ENCODE measurements at places on chromosomes 5 and 9.

DNA sequence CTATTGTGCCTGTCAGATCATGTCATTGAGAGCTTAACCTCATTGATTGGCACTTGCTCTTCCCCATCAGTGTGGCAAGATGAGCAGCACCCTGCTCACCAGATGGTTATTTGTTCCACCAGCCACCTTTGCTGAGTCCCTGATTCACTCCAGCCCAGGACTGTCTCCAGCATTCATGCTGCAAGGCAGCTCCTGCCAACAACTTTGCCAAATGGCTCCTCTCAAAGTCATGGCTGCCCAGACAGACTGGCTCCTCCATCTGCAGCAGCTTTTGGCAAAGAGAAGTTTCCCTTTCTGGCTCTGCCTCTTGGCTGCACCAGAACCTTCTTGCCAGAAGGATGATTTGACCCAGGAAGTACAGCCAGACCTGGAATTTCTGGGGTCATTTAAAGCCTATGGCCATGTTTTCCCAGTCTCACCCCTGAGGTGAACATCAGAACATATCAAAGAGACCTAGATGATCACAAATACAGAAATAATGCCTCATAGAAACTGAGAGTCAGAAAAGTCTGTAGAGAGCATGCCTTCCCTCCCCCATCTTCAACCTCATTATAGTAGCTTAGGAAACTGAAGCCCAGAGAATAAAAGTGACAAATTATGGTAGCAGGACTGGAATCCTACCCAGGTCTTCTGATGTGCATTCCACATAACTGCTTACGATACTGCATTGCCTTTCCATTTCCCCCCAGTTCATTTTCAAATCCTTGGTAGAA, 10.4 kb downstream of the PPP2R2B start:
- no peak for DNase-seq

- no peak for DNase-seq
These were observed 280.1 kb downstream of the KIF4B start for GRCh38 chr5:155293605-155294178.

- no peak for DNase-seq
These were observed 57.8 kb upstream of the CHD1 start for GRCh38 chr5:98986587-98986986.

- DNase-seq = no peak
These were observed 109.6 kb downstream of the FGF1 start for GRCh38 chr5:142576303-142576702.

DNA sequence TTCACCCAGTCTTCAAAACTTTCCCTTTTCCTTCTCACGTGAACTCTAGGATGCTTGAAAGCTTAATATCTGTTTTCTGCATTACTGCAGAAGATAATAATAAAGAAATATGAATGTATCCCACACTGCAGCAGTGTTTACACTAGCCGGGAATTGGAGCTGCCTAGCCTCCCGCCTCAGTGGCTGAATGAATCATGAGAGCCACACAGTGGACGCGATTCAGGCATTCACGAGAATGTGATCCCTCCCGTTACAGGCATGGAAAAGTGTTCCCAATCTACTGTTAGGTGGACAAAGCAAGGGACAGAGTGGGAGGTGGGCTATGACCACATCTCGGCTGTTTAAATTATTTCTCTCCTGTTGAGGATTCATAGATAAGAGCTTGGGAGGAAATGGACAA, 69.4 kb upstream of the CTSL start:
- no peak for DNase-seq

DNA sequence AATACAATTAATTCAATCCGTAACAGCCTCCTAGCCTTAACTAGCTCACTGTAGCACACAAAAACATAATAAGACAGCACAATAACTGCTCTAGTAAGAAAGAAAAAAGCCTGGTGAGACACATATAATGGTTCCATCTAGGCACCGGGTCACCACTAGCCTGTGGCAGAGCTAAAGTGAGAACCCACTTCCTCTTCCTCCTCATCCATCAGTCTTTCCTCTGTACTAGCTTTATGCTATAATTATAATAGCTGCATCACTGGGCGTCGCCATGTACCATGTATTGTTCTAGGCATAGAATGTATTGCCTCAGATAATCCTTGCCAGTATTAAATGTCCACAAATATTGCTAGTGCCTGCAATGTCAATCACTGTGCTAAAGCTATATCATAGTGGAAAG, 23.1 kb downstream of the ADRB2 start:
- no peak for DNase-seq

DNA sequence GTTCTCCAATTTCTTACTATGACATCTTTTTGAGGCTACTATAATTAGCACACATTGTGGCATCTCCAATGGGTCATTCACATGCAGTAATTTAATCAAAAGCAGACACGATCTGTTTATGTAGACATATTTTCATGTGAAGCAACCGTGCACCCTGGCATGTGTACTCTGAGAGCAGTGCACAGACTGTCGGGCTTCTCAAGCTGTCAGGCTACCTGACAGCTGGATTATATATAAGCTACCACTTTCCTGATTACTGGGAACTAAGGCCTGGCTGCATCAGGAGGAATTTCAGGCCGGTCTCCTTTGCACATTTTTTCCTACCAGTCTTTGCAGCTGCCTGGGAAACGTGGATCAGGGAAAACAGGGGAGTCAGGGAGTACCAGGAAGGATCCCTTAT, 197.5 kb downstream of the MAPKAP1 start:
- no peak for DNase-seq

- no peak for DNase-seq
These were observed 45.5 kb downstream of the RFX3 start for GRCh38 chr9:3480353-3480655.

DNA sequence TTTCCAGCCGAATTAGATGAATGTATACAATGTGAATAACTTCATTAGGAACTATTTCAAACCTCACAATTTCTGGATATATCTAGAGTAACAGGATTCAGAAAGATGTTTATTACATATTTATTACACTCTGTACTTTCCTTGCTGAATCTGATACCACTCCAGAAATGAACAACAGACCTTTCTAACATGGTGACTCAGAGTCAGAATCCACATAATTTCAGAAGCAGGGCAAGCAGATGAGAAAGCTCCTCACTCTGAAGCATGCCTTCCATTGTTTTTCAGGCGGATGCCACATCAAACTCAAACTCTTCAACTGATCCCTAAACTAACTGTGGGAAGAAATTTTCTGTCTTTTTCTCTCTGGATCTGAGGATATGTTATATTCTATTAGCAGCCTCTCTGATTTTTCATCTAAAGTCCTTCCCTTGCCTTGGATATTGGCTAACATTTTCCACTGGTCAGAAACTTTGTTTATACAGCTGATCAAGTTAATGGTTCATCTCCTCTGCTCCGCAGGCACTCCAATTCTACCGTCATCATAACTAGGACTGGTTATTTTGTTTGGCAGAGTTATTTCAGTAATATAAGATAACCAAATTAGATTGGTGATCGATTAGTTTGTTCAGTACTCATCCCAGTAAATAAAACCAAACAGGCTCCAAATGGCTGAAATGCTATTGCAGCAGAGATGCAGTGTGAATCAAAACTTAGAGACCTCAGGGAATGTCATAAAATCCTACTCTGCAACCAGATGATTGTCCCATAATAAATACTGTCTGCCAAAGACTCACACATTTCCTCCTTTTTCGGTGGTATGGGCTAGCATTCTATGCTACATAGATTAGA, 556.0 kb downstream of the EBF1 start:
- no peak for DNase-seq

DNA sequence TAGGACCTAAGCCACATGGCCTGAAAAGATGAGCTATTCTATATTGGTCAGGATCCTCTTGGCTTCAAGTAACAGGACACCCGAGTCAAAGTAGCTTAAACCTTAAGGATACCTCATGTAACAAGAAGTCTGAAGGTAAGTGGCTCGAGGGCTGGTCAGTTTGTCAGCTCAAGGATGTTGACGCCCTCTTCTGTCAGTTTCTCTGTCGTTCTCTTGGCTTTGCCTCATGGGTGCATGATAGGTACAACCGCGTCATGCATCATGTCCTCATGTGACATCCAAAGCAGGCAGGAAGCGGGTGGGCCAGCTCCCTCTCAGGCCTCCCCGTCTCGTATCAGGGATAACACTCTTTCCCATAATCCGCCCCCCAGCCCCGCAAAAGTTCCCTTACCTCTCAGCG, 22.1 kb upstream of the TCERG1 start:
- DNase-seq = no peak

GRCh38 chr5:14242871-14243383, 99.8 kb downstream of the TRIO start:
- DNase-seq = no peak

- no peak for DNase-seq
These were observed 126.3 kb downstream of the UNC13B start for GRCh38 chr9:35287987-35288632.

- DNase-seq = no peak
These were observed 398.9 kb downstream of the PLK2 start for GRCh38 chr5:58060996-58061395.

- DNase-seq = no peak
These were observed 186.8 kb upstream of the PRLR start for GRCh38 chr5:35417040-35417439.

GRCh38 chr9:113879911-113880310, 3.8 kb downstream of the ZNF618 start:
- no peak for DNase-seq

- no peak for DNase-seq
These were observed 13.0 kb downstream of the STOM start for GRCh38 chr9:121357011-121357410.

DNA sequence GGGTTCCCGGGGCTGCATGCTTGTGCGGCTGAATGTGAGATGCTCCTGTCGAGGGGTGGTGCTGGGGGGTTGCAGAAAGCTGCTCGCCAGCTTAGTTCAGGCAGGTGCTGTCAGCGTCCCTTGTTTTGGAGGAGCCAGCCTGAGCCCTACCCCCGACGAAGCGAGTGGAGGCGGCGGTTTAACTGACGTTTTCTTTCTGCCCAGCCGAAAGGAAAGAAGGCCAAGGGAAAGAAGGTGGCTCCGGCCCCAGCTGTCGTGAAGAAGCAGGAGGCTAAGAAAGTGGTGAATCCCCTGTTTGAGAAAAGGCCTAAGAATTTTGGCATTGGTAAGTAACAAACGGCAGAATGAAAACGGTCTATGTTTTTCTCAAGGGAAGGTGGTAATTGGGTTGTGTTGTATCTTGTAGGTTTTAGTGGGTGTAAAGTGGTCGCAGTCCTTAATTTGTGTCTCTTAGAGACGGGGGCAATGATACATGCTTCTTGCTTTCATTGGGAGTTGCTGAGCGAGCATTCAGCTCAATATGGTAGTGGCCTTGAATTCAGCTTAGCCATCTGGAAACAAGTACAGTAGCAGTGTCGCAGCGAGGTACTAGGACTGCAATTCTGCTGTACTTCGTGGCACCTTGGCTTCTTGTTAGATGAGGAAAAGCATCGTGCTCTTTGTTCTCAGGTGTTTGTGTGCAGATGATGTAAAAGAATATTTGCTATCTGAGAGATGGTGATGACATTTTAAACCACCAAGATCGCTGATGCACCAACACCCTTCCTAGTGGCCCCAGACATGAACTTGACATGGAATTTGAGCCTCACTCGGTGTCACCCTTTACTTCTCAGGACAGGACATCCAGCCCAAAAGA, 928 bp downstream of the RPL7A start:
- no peak for DNase-seq

GRCh38 chr9:134552349-134552990, 89.1 kb upstream of the COL5A1 start:
- DNase-seq = no peak

DNA sequence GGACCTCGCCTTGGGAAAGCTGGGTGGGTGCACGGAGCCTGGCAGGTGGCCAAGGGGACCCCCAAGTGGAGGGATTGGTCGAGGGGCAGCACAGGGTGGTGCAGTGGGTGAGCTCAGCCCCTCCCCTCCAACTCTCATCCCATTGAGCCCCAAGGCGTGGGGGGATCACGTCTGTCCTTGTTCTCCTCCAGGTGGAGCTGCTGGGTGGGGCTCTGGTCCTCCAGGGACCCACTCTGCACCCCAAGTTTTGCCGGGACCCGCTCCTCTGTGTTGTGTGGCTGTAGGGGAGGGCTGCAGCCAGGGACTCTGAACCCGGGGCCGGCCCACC, 3.6 kb upstream of the FUT7 start:
- no peak for DNase-seq

DNA sequence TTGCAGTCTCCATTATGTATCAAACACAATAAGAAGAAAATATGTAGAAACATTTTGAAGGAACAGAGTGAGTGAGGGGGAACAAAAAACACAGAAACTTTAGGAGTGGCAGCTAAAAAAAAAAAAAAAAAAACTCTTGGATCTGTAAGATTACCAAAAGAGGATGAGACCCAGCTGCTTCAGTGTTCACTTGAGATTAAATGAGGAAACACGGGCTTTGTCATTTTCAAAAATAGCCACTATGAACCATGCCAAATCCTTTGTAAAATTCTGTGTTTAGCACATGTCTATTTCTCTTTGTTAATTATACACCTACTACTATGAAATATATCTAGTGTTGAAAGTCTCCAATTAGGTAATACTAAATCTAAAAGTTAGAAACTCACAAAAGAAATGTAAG, 485.9 kb downstream of the EFNA5 start:
- no peak for DNase-seq

DNA sequence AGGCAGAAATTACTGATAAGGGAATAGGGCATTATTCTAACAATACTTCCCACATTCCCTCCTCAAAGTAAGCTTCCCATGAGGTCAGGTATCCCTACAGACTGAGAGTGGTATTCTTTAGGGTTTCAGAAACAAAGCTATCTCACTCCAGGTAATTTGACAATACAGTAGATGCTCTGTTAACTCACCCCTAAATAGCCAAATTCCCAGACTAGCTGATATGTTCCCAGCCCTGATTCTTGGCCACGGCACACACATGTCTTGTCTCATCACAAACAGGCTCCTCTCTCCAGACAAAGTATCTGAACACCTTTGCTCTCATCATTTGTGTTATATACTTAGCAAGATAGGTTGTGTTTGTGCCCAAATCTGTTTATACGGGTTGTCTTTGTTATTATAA, 139.9 kb downstream of the ZNF608 start:
- DNase-seq = no peak
